ENCODE measurements at places on chromosomes 7 and 10.
A peak's percentile ranks its signal among the peaks of the same experiment; 100 is the strongest.

- no peak for DNase-seq
Observed at GRCh38 chr7:110186334-110186733, 904.6 kb upstream of the LRRN3 start.

DNA sequence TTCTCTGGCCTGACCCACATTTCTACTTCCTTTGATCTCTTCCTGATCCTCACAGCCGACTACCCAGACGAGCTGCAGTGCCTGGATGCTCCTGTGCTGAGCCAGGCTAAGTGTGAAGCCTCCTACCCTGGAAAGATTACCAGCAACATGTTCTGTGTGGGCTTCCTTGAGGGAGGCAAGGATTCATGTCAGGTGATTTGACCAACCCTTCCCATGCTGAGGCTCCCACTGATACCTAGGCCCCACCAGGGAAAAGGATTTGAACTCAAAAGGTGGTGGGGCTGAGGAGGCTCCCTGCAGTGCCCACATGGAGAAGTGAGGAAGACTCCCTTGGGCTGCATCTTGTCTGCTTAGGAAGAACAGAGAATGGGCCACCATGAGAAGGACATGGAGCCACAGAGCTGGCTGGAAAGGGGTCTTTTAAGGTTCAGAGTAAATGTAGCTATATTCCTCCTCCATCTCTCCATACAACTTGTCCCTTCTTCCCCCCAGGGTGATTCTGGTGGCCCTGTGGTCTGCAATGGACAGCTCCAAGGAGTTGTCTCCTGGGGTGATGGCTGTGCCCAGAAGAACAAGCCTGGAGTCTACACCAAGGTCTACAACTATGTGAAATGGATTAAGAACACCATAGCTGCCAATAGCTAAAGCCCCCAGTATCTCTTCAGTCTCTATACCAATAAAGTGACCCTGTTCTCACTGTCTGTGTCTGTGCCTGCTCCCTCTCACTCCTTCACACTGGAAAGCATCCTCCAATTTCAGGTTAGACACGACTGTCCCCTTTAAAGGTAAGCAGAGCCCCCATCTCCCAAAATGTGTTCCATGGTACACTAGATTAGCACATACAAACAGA lies 3.3 kb downstream of the PRSS1 start:
- no peak for DNase-seq

DNA sequence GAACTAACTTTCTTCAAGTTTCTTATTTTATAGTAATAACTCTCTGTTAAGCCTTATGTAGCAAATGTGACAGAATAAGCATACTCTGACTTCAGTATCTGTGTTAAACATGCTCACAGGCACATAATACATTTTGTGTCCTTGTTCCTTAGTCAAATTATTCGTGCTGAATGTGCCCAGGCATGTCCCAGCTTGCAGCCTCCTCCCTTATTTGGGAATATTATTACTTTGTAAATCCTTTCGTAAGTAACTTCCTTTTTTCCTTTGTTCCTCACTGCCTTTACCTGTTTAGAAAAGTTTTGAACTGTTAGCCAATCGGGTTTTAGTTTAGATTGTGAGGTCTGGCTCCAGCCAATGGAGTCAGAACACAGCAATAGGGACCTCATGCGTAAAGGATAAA lies 46.9 kb downstream of the GALNT11 start:
- DNase-seq: no peak

DNA sequence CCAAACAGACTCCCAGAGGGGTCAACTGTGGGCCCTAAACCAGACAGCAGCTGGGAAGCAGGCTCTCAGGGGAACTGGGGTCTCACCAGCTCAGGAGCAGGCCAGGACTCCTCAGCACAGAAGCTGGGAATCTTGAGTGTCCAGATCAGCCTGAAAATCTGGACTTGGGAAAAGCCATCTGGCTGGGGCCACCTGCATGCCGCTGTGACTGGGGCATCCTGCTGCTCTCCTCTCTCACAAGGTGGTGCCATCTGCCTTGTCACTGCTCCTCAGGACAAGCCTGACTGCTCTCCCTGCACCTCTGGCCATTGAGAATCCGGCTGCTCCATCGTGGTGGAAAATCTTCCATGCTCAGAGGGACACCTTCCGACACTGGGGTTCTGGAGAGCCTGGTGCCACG lies 141.4 kb downstream of the PLPP4 start:
- DNase-seq: no peak

DNA sequence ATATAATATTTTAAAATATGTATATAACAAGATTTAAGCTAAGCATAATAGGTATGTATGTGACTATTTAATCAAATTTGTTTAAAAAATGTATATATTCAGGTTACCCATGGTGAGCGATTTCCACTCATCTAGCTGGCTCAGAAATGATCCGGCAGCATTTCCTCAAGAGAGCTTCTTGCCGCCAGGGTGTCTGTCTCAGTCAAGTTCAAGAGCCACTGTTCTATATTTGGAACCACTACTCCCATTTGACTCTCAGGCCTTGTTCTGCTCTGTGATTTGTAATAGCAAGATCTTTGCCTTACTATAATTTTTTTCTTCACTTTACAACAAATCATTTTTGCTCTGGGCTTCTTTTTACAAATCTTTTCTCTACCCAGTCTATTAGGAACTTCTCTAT lies 48.7 kb upstream of the CNTNAP2 start:
- no peak for DNase-seq

GRCh38 chr10:103114876-103115275 lies 78.2 kb downstream of the NT5C2 start:
- DNase-seq: no peak

DNA sequence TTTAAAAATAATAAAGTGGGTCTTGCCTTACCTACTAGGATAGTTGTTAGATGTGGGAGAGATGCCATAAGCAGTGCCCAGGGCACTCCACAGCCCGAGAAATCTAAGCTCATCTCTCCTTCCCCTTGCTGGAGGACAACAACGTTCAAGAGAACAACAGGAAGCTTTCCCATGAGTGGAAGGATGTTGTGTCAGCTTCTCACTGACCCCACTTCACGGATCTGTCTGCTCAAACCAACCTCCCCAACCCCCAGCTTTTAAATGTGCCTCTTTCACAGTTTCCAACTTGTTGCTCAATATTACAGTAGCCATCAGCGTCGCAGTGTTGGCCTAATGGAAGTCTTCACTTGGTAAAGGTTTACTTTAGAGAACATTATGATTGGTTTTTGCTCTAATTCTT lies 72.1 kb downstream of the PTPRE start:
- DNase-seq: no peak

DNA sequence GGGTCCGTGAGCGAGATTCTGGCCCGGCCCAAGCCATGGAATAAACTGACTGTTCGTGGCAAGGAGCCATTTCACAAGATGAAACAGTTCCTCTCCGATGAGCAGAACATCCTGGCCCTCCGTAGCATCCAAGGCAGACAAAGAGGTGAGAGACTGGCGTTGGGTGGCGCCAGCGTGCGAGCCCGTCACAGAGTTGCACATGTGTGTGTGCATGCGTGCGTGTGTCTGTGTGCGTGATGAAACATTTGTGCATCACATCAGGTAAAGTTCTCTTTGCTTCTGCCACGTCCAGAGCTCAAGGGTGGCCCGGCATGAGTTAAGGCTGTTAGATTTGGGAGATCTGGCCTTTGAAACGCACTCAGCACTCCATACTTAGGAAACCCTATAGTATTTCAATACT lies 89.5 kb upstream of the SH2B2 start:
- no peak for DNase-seq

- DNase-seq: no peak
Observed at GRCh38 chr10:112639298-112639697, 192.3 kb downstream of the VTI1A start.

- DNase-seq: peak; percentile 56
Observed at GRCh38 chr7:66013938-66014337, 31.9 kb upstream of the GUSB start.

DNA sequence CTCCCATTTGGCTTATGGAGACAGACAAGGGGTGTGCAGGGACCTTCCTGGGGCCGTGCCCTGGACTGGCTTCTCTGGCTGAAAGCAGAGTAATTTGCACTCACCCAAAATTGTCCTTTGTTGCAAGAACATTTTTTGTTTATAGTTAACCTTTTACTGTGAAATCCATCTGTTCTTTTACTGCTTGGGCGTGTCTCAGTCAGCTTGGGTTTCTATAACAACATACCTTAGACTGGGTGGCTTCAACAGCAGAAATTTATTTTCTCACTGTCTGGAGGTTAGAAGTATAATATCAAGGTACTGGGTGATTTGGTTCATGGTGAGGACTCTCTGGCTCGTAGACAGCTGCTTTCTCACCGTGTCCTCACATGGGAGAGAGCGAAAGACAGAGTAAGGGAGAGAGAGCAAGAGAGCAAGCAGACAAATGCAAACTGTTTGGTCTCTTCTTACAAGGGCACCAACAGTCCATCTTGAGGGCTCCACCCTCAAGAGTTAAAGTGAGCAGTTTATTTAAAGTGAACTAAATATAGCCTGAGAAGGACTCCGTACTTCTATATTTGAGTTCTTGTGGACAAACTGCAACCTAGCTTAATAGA lies 131.0 kb upstream of the NPY start:
- no peak for DNase-seq

- no peak for DNase-seq
Observed at GRCh38 chr10:52688899-52689298, 83.7 kb downstream of the MBL2 start.

- no peak for DNase-seq
Observed at GRCh38 chr7:93375603-93376002, 143.4 kb downstream of the VPS50 start.

- DNase-seq: no peak
Observed at GRCh38 chr7:9981742-9982349, 991.8 kb upstream of the PHF14 start.

DNA sequence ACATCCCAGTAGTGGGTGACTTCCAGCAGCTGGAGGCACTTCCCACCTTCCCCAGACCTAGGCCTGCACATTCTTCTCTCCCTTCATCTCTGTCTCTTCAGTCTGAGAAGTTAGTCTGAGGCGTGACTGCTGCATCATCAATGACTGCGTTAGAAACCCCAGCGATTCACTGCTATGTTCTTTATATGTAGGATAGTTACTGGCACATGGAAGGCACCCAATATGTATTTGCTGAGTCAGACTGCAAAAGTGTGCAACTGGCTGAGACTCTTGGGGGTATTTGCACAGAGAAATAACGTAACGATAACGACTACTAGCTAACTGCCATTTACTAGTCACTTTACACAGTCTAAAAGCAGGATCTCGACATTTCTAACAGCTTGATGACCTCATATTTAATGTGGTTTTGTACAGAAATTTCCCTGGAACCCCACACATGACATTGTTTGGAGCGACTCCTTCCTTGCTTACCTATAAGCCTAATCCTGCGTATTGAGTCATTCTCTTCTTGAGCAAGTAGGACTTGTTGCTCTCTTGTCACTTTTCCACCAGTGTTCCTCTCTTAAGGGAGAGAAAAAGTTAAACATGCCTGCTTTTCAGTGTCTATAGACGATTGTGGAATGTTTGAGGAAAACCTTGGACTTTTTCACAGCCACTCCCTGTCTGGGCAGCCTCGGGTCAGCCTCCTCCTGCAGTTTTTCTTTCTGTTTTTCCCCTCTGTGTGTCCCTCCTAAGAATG lies 45.5 kb downstream of the THNSL1 start:
- DNase-seq: peak; percentile 66

- no peak for DNase-seq
Observed at GRCh38 chr10:75817198-75817597, 385.8 kb downstream of the LRMDA start.

GRCh38 chr7:63028376-63029206 lies 970.1 kb upstream of the ZNF722 start:
- DNase-seq: no peak

DNA sequence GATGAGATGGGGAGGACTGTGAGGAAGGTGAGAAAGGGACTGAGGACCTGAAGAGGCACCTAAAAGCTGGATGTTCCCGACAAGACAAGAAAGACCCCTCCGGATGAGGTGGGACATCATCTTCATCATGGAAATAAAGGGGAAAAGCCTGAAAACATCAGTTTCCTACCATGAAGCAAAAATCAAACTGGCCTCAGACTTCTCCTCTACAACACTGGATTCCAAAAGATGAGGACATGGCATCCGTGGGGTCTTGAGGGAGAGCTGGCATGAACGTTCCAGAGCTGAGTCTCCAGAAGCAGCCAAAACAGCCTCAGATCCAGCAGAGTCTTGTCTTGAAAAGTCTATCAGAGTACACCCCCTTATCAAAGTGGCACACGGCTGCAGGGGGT lies 44.5 kb downstream of the DIP2C start:
- no peak for DNase-seq

DNA sequence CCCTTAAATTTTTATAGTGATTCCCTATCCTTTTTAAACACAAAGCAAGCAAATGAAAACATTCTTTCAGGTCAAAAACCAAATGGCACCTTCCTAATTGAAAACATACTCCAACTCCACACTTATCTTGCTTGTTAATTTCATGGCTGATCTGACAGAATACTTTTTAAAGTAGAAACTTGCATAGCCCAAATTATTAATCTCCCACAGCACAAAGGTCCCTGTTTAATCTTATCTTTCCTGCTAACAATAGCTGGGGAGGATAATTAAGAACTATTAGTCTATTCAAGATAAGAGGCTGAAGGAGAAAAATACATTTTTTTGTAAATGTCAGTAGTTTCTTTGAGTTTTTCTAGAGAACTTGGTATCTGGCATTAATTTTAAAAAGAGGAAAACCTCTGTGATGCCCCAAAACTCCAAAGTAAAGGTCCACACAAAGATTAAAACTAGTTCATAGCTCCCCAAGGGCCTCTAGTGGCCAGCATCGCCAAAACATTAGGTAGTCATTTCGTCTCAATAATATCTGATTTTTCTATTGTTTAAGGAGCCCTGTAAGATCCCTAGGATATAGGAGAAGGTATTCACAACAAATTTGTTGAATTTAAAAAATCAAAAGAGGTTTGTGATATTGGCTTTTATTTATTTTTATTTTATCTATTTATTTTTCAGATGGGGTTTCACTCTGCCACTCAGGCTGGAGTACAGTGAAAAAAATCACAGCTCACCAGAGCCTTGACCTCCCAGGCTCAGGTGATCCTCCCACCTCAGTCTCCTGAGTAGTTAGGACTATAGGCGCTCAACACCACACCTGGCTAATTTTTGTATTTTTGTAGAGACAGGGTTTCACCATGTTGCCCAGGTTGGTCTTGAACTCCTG lies 14.7 kb downstream of the CDNF start:
- peak; percentile 50 for DNase-seq

DNA sequence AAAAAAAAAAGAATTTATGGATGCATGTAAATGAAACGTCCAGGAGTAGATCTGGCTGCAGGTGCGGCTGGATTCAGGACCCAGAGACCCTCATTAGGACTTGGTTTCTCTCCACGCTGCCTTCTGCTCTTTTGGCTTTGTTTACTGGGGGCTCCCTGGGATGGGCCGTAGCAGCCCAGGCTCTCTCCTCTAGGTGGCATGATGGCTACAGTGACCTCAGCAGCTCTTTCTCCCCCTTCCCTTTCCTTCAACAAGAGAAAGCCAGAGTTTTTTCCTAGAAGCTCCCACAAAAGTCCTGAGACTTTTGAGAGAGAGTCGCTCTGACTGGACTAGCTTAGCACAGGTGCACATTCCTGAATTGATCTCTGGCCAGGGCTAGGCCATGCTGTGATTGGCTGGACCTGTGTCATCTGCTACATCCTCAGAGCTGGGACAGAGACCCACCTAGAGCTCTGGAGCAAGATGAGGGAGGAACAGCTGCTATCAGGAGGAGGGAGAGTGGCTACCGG lies 67.8 kb upstream of the PDCD4 start:
- DNase-seq: peak; percentile 34

GRCh38 chr10:13351340-13351915 lies 3.3 kb upstream of the SEPHS1 start:
- DNase-seq: no peak
